ENCODE measurements at places on chromosomes 1 and 21. TPM values are rescaled to one million over a fixed set of nuclear protein-coding genes. Genes with fewer than 3 reads are reported as not detected.

GRCh38 chr1:237386362-237387143 is 344.6 kb downstream of the RYR2 start:
- DNase-seq, result peak; percentile 50

- no peak for DNase-seq
Observed at GRCh38 chr21:36756527-36756926, 57.6 kb downstream of the SIM2 start.

GRCh38 chr1:176931526-176931925 is 233.0 kb downstream of the ASTN1 start:
- DNase-seq, result no peak

DNA sequence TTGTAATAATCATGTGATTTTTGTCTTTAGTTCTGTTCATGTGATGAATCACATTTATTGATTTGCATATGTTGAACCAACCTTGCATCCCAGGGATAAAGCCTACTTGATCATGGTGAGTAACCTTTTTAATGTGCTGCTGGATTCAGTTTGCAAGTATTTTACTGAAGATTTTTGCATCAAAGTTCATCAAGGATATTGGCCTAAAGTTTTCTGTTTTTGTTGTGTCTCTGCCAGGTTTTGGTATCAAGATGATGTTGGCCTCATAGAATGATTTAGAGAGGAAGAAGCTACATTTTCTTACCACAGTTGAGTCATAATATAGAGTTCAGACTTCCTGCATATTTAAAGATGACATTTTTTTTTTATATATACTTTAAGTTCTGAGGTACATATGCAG is 455.9 kb downstream of the PLPP3 start:
- no peak for DNase-seq

DNA sequence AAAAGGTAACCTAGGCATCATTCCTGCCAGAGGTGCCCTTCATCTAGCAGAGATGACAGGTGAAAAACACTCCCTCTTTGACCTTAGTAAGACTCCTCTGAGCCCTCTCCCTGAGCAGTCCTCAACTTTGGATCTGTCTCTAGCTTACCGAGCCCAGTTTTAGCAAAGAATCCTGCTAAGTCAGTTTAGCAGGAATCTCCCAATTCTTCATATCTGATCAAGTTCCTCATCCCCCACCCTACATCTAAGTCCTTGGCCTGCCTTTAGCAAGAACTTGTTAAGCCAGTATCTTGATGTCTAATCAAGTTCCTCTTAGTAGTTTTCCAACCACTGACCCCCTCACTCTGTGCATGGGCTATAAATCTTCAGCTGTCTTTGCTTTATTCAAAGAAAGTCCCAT is 235.6 kb downstream of the OMA1 start:
- no peak for DNase-seq

DNA sequence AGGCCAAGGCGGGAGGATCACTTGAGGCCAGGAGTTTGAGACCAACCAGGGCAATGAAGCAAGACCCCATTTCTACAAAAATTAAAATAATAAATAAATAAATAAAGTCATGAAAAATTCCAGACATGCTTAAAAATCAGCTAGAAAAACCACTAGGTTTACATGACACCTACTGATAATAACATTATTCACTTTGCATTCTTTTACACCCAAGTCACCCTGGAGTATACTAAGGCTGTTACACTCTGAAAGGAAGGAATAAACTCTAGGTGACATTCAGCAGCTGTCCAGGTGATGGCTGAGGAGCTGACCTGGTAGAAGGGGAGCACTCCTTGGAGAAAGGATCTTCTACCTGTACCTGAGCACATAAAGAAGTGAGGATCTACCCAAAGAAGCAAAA is 179.2 kb downstream of the ZNF281 start:
- no peak for DNase-seq

GRCh38 chr1:1125945-1126344 is 10.1 kb upstream of the C1orf159 start:
- DNase-seq, result no peak

GRCh38 chr1:89286549-89287180 is 14.0 kb upstream of the GBP5 start:
- DNase-seq, result no peak

Gene AIRE
- not detected for total RNA-seq
